ENCODE measurements at places on chromosomes 12 and 14.

- DNase-seq, result no peak
Observed at GRCh38 chr12:108144080-108144479, 15.0 kb downstream of the WSCD2 start.

GRCh38 chr12:106025129-106025528, 113.6 kb downstream of the NUAK1 start:
- DNase-seq, result no peak

GRCh38 chr14:49971156-49972130, 78.6 kb downstream of the ARF6 start:
- DNase-seq, result peak; percentile 24

GRCh38 chr12:98653866-98654493, 8.9 kb downstream of the APAF1 start:
- no peak for DNase-seq

DNA sequence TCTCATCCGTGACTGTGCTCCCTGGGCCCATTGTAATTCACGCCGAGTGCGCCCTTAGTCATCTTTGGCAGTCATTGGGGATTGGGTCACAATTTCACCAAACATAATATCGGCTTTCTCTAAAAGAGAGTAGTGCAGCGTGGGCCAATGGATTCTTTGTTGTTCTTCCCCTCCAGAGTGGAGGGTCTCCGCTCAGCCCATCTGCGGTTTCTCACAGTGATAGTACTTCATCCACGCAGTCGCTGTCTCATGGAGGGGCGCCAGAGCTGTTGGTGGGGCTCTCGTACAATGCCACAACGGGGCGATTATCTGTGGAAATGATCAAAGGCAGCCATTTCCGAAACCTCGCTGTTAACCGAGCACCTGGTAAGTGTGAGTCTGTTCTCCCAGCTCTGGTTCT, 321.8 kb downstream of the SNAPC1 start:
- no peak for DNase-seq

Measured in stimulated activated CD4-positive, alpha-beta T cell treated with anti-CD3 and anti-CD28 coated beads, Interleukin-1b, Interleukin-23, amount 100 ng/mL, for 24 hours (primary cell).